NCI-H1417 (cell line): ENCODE measurements at places on chromosomes 12 and 14.

GRCh38 chr12:49253033-49253623 lies 11.8 kb upstream of the TUBA1C start:
- DNase-seq = no peak

- no peak for DNase-seq
These were observed 422.6 kb downstream of the MDGA2 start for GRCh38 chr14:47252802-47253201.

DNA sequence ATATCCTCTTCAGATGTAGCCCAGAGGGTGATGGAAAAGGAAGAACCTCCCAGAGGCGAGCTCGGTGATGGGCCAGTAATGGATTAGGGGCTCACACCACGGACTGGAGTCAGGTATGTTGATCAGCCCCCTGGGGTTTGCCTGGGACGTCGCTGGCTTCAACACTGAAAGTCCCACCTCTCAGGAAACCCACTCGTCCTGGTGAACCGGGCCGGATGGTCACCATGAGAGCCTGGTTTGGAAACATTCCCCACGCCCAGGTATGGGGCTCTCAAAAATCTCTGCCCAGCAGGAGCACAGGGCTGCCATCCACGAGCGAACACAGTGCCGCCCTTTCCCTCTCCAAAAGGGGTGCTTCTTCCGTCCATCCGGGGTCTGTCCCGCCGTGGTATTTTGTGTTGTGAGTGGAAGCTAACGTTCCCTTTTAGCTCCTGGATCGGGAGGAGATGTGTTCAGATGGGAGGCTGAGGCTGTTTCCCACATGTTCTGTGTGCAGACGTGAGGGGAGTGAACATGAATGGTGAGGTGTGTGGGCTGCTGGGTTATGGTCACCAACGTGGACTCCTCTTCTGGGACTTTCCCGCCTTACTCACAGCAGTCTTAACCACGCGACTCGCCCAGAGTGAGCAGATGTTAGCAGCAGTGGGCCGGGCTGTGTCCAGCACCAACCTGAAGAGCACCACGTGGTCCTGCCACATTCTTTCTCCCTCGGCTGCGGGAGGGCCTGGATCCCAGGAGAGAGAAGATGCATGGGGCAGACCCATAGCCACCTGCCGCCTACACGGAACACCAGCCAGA lies 139.2 kb downstream of the KIF26A start:
- DNase-seq = no peak

DNA sequence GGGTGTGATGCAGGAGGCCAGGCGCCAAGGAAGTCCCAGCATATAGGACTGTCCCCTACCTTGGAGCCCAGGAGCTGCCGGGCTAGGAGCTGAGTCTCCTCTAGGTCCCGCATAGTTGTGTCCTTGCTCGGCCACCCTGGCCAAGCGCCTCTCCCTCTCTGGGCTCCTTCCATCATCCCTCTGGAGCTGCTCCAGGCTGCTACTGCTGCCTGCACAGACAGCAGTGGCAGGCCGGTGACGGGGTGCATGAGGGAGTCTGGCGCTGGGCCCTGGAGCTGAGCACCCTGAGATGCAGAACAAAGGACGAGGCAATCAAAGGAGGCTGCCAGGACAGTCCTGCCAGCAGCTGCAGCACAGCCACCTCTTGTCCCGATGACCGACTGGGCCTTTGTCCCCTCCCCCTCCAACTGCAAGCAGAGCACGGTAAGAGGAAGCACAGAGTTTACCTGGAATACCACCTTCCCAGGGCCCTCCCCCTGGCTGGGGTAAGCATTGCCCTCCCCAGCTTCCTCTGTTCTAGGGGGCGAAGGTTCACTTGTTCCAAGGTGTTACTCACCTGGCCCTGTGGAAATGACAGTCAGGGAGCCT lies 10.4 kb downstream of the DTX1 start:
- peak; percentile 20 for DNase-seq

GRCh38 chr14:88191605-88192004 lies 131.5 kb downstream of the KCNK10 start:
- no peak for DNase-seq

- DNase-seq = no peak
These were observed 58.0 kb downstream of the ATF7 start for GRCh38 chr12:53567961-53568808.

DNA sequence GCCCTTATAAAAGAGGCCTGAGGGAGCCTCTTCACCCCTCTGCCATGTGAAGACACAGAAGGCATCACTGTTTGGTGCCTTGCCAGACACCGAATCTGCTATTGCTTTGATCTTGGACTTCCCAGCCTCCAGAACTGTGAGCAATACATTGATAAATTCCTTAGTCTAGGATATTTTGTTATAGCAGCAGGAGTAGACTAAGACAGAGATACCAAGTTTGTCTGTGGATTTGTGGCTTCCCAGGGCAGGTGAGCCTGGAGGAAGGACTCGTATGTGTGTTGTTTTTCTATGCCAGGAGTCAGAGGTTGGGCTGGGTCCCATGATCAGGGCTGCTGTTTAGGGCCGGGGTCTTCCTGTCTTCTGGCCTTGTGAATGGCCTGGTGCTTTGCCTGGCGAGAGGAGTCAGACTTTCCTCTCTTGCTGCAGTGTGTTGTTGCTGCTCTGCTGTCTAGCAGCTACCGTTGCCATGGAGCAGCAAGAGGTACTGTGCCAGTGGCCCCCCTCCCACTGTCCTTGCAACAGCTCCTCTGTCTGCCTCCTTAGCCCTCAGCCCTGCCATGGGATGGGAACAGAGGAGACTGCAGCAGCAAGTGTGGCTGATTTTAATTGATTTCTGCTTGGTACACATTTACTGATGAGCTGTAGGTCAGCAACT lies 111.2 kb downstream of the CHST11 start:
- DNase-seq = no peak

DNA sequence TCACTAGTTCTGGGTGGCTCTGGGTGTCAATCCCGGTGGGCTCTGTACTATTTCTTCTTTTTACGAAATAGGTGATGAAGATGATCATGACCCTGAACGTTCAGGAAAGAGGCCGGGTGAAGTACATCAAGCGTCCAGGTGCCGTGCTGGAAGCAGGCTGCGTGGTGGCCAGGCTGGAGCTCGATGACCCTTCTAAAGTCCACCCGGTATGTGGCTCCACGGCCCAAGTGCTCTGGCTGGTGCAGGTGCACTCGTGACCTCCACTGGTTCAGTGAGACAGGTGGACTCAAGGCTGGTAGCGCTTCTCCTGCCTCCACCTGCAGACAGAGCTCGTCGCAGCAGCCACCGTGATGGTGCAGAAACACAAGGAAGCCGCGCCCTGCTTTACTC lies 85.1 kb downstream of the ACACB start:
- DNase-seq = no peak

GRCh38 chr12:117313926-117314325 lies 47.5 kb downstream of the NOS1 start:
- DNase-seq = no peak

DNA sequence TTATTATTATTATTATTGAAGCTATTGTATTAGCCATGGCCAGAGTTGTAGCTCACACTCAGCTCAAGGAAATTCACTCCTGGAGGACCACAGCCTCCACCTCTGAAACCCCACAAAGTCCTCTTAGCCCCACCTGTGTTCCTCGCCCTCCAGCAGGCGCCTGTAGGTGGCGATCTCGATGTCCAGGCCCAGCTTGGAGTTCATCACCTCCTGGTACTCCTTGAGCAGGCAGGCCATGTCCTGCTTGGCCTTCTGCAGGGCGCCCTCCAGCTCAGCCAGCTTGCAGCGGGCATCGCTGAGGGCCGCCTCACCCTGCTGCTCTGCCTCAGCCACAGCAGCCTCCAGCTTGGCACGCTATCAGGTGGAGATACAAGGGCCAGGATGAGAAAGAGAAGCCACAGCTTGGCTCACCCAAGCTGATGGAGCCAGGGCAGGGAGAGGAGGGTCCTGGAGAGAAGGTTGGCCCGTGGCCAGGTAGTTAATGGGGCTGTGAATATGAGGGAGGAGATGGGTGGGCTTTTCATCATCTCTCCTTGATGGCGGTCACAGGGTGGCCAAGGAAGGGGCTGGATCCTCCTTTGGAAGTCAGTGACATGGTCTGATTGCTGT lies 5.1 kb downstream of the KRT85 start:
- no peak for DNase-seq

DNA sequence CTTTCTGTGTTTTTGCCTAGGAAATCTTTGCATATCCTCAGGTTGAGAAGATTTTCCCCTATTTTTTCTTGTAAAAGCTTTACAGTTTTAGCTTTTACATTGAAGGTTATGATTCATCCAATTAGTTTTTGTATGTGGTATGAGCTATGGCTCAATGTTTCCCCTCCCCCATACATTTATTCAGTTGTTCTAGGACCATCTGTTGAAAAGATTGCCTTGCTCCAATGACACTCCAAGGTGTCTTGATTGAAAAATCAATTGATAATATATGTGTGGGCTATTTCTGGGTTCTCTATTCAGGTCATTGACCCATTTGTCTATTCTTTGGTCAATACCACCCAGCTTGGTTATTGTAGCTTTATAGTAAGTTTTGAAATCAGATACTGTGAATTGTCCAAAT lies 42.6 kb downstream of the LRTM2 start:
- no peak for DNase-seq

DNA sequence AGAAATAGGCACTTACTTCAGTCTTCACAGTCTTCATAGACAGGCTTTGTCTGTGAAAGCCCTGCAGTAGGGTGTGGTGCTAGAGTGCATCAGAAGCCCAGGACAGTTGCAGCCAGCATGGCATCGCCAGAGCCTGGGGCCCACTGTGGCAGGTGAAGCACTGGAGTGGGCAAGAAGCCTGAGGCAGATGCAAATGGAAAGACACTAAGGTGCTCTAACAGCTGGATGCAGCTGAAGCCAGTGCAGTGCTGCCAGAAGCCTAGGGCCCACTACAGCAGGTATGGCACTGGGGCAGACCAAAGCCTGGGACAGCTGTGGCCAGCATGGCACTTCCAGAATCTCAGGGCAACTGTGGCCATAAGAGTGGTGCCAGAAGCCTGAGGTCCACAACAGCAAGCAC lies 358.6 kb downstream of the SYT1 start:
- no peak for DNase-seq

GRCh38 chr14:73764406-73765280 lies 50.5 kb upstream of the PNMA1 start:
- no peak for DNase-seq

DNA sequence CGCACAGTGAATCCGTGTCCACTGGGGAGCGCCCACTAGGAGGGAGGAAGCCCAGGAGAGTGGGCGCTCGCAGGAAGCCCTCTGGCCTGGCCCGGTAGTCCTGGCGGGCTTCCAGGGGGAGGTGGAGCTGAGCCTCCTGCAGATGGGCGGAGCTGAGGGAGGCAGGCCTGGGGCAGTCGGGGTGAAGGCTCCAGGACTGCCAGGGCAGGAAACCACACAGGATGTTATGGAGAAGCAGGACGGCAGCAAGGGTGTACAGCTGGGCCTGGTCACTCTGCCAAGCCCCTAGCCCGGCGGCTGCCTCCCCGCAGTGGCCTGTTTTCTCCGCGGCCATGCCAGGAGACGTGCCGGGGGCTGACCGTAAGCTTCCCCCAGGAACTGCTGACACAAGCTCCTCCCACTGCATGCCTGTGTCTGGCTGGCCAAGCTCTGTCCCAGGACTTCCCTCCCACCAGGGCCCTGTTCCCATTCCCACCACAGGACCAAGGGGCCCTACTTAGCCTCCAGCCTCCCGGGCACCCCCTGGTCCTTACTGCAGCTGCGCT lies 143.4 kb upstream of the C14orf180 start:
- no peak for DNase-seq

DNA sequence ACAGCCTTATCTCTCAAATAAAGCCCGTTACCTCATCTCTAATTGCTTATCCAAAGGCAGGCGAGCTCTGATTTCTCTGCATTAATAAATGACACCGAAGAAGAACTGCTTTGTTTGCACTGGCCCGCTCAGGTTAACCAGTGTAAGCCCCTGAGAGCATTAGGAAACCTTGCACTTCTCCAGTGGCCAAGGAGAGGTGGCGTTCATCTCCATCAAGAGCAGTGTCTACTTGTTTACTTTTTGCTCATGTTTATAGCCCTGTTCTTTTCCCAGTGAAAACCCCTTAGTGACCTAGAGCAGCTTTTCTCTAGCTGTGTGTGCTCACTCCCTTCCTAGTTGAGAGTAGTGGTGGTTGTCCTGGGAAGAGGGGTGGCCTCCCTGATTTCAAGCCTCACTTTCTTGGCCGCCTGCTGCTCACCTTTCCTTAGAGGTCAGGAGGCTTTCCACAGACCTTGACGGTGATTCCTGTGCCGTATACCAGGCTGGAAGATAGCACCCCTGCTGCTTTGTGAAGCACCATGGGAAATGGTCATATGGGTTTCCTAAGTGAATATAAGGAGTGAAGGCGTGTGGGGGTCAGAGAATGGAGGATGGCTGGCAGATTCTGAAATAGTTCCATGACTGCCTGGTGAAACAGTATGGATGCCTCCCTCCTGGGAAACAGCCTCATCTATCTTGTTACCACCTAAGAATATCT lies 16.6 kb downstream of the FBXW8 start:
- DNase-seq = no peak

DNA sequence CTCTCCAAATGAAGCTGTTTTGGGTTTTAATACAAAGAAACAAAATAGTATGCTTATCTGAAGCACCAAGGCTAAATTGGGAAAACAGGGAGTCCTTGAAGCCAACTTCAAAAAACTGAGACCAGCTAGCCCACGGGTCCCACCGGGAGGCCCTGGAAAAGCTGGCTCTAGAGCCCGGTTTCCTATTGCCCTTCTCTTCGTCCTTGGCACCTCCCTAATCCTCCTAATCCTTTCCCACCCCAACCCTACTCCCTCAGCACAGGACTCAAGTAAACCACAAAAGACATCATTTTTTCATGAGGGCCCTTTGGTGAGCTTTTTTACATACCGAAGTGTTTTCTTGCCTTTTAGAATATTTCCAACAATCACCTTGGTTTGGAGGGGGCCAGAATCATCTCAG lies 11.3 kb downstream of the LRRC74A start:
- no peak for DNase-seq

DNA sequence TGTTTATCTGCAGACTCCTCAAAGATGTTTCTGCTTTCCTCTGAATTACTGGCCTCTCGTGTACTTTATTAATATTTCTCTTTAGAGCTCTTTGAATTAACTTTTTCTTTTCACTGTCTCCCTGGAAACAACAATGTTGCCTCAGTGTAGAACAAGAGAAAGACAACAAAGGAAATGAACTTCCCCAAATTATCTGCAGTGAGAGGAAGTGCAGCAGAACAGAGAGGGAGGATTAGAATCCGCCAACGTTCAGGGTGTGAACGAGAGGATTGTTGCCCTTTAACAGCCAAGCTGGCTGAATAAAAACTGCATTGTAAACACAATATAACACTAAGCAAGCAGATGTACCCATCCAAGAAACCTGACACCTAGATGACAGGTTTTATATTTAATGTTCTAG lies 375.9 kb downstream of the GALC start:
- no peak for DNase-seq

DNA sequence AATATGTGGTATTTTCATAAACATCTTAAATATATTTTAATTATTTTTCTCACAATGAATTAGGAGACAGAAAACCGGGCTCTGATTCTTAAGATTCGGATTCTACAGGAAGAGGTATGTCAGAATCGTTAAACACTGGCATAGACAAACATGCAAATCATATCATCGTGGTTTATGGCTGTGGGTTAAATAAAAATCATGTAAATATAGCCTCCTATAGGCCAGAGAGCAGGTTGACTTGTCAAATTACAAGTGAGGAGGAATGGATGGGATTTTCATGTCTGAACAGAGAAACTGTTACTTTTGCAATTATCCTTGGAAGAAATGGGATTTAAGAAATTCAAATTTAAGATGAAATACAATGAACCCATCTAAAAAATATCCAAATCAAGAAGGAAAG lies 74.9 kb upstream of the BCAT1 start:
- DNase-seq = no peak

GRCh38 chr14:89792489-89793366 lies 161.8 kb downstream of the EFCAB11 start:
- no peak for DNase-seq

- peak; percentile 55 for DNase-seq
These were observed 16.1 kb upstream of the PLEKHG6 start for GRCh38 chr12:6294156-6295093.
